ENCODE measurements at places on chromosomes 6 and 20. TPM values are rescaled to one million over a fixed set of nuclear protein-coding genes. Genes with fewer than 3 reads are reported as not detected.

The C6orf141 gene
- total RNA-seq: 2.7 TPM

The PI3 gene
- total RNA-seq: not detected

The CABLES2 gene
- 1.2 TPM for total RNA-seq

The PABPC1L gene
- total RNA-seq: 2.9 TPM

The GGTLC1 gene
- not detected for total RNA-seq

The POU5F1 gene
- total RNA-seq: not detected

The MUC22 gene
- not detected for total RNA-seq

The NKAIN4 gene
- not detected for total RNA-seq

The LTV1 gene
- 25.0 TPM for total RNA-seq

The CDH22 gene
- not detected for total RNA-seq

The CALHM5 gene
- 11.4 TPM for total RNA-seq

The CALHM6 gene
- total RNA-seq: not detected

The CFAP61 gene
- not detected for total RNA-seq

The OPN5 gene
- not detected for total RNA-seq

The PPP1R3G gene
- 0.32 TPM for total RNA-seq

The CLVS2 gene
- not detected for total RNA-seq

The SCRT2 gene
- total RNA-seq: not detected

The PSORS1C2 gene
- not detected for total RNA-seq

The ID1 gene
- 66.0 TPM for total RNA-seq

The CLPSL2 gene
- total RNA-seq: not detected

The OPRM1 gene
- not detected for total RNA-seq

The RPN2 gene
- total RNA-seq: 229 TPM

The KCNQ5 gene
- total RNA-seq: not detected

The NSFL1C gene
- 36.8 TPM for total RNA-seq

The IL17A gene
- total RNA-seq: not detected

The BPIFB4 gene
- not detected for total RNA-seq

The ARMC12 gene
- not detected for total RNA-seq

The TRIM31 gene
- not detected for total RNA-seq

The FHL5 gene
- not detected for total RNA-seq

The RSPH4A gene
- under 0.01 TPM for total RNA-seq

The HLA-DQA1 gene
- total RNA-seq: not detected

The SAMD5 gene
- 3.2 TPM for total RNA-seq

The TMC2 gene
- total RNA-seq: not detected

The LINC00237 gene
- not detected for total RNA-seq

The C20orf144 gene
- not detected for total RNA-seq

The HM13 gene
- total RNA-seq: 42.4 TPM

The APCDD1L gene
- 6.5 TPM for total RNA-seq

The TP53TG5 gene
- total RNA-seq: not detected

The SYCP2L gene
- not detected for total RNA-seq

The HSPA12B gene
- 3.9 TPM for total RNA-seq

The TCP11 gene
- total RNA-seq: under 0.01 TPM

The PGK2 gene
- total RNA-seq: not detected

The BTN1A1 gene
- not detected for total RNA-seq

The TNFRSF6B gene
- total RNA-seq: 41.5 TPM

The BPIFB1 gene
- total RNA-seq: not detected

The IL20RA gene
- total RNA-seq: not detected

The MICB gene
- 23.4 TPM for total RNA-seq

All from epithelial cell of umbilical artery (primary cell).